ENCODE measurements at places on chromosomes 11 and 22. TPM values are rescaled to one million over a fixed set of nuclear protein-coding genes. Genes with fewer than 3 reads are reported as not detected.
A peak's percentile ranks its signal among the peaks of the same experiment; 100 is the strongest.

DNA sequence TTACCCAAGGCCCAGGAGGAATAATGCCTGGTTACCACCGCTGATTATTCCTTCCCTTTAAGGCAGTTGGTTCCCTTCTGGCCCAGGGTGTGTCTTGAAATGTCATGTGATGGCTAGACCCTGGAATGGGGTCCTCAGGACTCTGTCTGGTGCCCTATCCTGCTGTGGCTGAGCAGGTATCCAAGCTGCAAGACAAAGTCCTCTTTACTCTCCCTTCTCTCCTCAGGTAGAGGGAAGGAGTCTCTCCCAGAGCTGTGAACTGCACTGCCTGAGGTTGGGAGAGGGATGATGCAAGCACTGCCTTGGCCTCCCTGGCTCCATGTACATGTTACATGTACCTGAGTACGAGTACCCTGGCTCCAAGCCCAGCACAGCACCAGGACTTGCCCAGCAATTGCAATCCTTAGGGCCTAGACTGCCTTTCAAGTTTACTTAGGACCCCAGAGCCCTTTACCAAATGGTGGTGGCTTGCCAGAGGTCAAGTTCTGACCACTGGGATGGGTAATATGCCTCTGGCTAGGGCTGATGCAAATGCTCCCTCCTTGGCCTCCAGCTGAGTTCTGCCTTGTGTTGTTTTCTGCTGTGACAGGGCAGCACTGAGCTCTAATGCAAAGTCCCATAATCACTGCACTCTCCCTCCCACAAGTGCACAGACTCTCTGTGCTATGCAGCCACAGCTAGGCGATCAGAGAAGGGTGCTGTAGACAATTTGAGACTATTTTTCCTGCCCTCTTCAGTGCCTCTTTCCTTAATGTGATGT lies 20.7 kb upstream of the AQP11 start:
- no peak overlapping the region for H3K4me3 ChIP-seq
- no peak overlapping the region for H3K27ac ChIP-seq
- peaks cover 4% of the 10 kb centered on the region for H3K4me1 ChIP-seq
- H3K36me3 ChIP-seq = no peaks in the 10 kb centered on the region

GRCh38 chr22:37505565-37505964 lies 13.7 kb downstream of the CARD10 start:
- no peaks in the 10 kb centered on the region for H3K36me3 ChIP-seq
- H3K4me3 ChIP-seq = no peak overlapping the region
- DNase-seq = no peak
- no peaks in the 10 kb centered on the region for H3K27me3 ChIP-seq
- peaks cover 10% of the 10 kb centered on the region for H3K4me1 ChIP-seq

DNA sequence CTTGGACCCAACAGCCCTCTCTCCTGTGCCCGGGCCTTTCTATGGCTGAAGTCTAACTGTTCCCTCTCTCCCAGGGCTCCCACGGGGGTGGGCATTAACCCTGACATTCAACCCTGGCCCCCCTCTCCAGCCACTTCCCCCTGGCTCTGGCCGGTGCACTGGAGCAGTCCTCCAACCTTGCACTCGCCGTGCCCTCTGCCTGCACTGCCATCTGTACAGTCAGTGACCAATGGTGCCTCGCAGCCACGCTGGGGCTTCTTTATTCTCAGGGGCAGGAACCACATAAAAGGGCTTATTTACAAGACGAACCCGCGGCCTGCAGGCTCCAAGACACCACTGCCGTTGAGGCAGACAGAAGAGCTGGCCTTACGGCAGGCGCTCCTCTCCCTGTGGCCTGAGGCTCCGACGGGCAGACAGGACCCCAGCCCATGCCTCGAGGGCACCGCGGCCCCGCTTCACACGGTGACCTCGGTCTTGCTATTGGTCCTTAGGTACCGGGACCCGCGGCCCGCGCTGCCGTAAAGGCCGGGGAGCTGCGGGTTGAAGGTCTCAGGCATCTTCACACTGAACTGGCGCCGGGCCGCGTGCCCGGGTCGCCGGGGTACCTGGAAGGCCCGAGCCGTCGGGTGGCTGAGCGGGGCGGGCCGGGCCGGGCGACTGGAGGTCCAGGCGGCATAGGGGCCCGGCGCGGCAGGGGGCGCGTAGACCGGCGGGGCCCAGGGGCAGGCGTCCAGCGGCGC lies 5.4 kb downstream of the SHISA8 start:
- H3K27ac ChIP-seq = no peak overlapping the region
- no peak overlapping the region for H3K4me3 ChIP-seq
- no peaks in the 10 kb centered on the region for H3K36me3 ChIP-seq
- no peak for DNase-seq
- H3K4me1 ChIP-seq = peaks cover 5% of the 10 kb centered on the region

GRCh38 chr11:22432291-22433093 lies 94.3 kb downstream of the SLC17A6 start:
- peak overlapping the region; percentile 61 for H3K4me3 ChIP-seq
- H3K27ac ChIP-seq = peak overlapping the region; percentile 33
- H3K27me3 ChIP-seq = no peaks in the 10 kb centered on the region
- peaks cover 23% of the 10 kb centered on the region for H3K4me1 ChIP-seq
- no peaks in the 10 kb centered on the region for H3K36me3 ChIP-seq

- peaks cover 13% of the 10 kb centered on the region for H3K4me1 ChIP-seq
- no peaks in the 10 kb centered on the region for H3K36me3 ChIP-seq
Observed at GRCh38 chr22:46023558-46023981, 46.6 kb upstream of the WNT7B start.

DNA sequence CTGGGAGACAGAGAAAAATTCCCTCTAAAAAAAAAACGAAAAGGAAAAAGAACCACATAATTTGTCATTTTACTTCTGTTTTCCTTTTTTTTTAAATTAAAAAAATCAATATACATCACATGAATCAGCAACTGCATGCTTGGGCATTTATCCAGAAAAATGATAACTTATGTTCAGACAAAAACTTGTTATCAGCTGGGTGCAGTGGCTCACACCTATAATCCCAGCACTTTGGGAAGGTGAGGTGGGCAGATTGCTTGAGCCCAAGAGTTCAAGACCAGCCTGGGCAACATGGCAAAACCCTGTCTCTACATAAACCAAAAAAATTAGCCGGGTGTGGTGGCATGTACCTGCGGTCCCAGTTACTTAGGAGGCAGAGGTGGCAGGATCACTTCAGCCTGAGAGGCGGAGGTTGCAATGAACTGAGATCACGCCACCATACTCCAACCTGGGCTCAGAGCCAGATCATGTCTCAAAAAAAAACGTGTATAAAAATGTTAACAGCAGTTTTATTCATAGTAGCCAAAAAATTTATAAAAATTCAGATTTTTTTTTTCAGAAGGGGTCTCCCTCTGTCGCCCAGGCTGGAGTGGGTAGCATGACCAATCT lies 28.5 kb downstream of the AMBRA1 start:
- H3K4me1 ChIP-seq = peaks cover 23% of the 10 kb centered on the region
- no peak for DNase-seq
- H3K27me3 ChIP-seq = no peaks in the 10 kb centered on the region

DNA sequence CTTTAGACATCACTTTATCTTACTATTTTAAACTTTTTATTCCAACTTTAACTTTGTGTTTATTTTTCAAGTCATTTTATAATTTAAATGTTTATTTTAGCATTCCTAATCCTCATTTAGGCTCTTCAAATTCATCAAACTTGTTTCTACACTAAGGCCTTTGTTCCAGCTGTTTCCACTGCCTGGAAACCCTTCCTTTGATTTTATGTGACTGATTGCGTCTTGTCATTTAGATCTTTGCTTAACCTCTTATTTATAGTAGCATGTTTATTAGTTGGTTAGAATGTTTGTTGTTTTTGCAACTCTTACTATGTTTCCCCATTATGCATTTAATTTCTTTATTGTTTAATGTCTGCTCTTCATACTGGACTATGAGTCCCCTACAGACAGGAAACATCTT lies 132.0 kb downstream of the FAM181B start:
- H3K27me3 ChIP-seq = no peaks in the 10 kb centered on the region
- no peak overlapping the region for H3K27ac ChIP-seq
- no peaks in the 10 kb centered on the region for H3K36me3 ChIP-seq
- no peaks in the 10 kb centered on the region for H3K4me1 ChIP-seq

GRCh38 chr11:17918049-17918605 lies 94.7 kb downstream of the SERGEF start:
- no peak overlapping the region for H3K4me3 ChIP-seq
- DNase-seq = no peak
- H3K27ac ChIP-seq = no peak overlapping the region

- H3K4me1 ChIP-seq = 0 out of 2 replicates have a peak, but pooled peaks cover 7% of the 10 kb centered on the region
- no peak for DNase-seq
- H3K27me3 ChIP-seq = no peaks in the 10 kb centered on the region
- H3K27ac ChIP-seq = no peak overlapping the region
- H3K36me3 ChIP-seq = no peaks in the 10 kb centered on the region
Observed at GRCh38 chr11:86374069-86374468, 618 bp upstream of the CCDC81 start.

GRCh38 chr11:92477686-92478085 lies 253.1 kb downstream of the FAT3 start:
- DNase-seq = no peak
- no peak overlapping the region for H3K4me3 ChIP-seq
- H3K4me1 ChIP-seq = no peaks in the 10 kb centered on the region
- H3K36me3 ChIP-seq = no peaks in the 10 kb centered on the region

DNA sequence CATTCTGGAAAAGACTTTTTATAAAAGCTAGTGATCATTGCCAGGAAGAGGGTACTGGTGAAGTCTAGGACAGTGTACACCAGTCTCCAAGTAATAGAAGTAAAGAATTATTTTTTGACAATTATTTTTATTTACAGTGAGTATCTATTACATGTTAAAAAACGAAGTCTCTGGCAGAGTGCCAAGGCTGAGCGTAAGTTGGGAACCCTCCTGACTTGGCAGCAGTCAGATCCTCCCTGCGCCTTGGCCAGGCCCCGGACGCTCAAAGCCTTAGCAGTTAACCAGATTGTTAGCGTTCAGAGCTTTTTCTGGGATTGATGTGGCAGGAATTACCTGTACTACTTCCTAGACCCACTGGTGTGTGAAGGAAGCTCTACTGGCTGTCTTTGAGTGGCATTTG lies 38.1 kb upstream of the CTTN start:
- no peaks in the 10 kb centered on the region for H3K27me3 ChIP-seq
- H3K4me3 ChIP-seq = no peak overlapping the region
- no peaks in the 10 kb centered on the region for H3K4me1 ChIP-seq

GRCh38 chr11:60870276-60870675 lies 2.9 kb downstream of the ZP1 start:
- no peaks in the 10 kb centered on the region for H3K27me3 ChIP-seq
- no peaks in the 10 kb centered on the region for H3K36me3 ChIP-seq
- peaks cover 22% of the 10 kb centered on the region for H3K4me1 ChIP-seq
- no peak overlapping the region for H3K27ac ChIP-seq
- no peak overlapping the region for H3K4me3 ChIP-seq

GRCh38 chr11:76243957-76244285 lies 37.6 kb upstream of the WNT11 start:
- H3K27me3 ChIP-seq = no peaks in the 10 kb centered on the region
- no peak for DNase-seq
- no peaks in the 10 kb centered on the region for H3K36me3 ChIP-seq
- H3K4me1 ChIP-seq = no peaks in the 10 kb centered on the region
- H3K4me3 ChIP-seq = no peak overlapping the region

GRCh38 chr11:2466869-2467694 lies 22.3 kb downstream of the KCNQ1 start:
- H3K36me3 ChIP-seq = no peaks in the 10 kb centered on the region
- no peaks in the 10 kb centered on the region for H3K4me1 ChIP-seq

- no peaks in the 10 kb centered on the region for H3K27me3 ChIP-seq
- H3K4me3 ChIP-seq = no peak overlapping the region
- peaks cover 21% of the 10 kb centered on the region for H3K4me1 ChIP-seq
- no peaks in the 10 kb centered on the region for H3K36me3 ChIP-seq
- H3K27ac ChIP-seq = no peak overlapping the region
Observed at GRCh38 chr11:27349919-27350318, 13.1 kb downstream of the CCDC34 start.

GRCh38 chr11:77547863-77548551 lies 41.7 kb upstream of the AQP11 start:
- H3K27me3 ChIP-seq = no peaks in the 10 kb centered on the region
- H3K36me3 ChIP-seq = no peaks in the 10 kb centered on the region
- no peak overlapping the region for H3K4me3 ChIP-seq
- H3K27ac ChIP-seq = no peak overlapping the region
- H3K4me1 ChIP-seq = no peaks in the 10 kb centered on the region

The SHANK3 gene
- 0.51 TPM for total RNA-seq

The KCNJ11 gene
- not detected for total RNA-seq

The TMEM191C gene
- total RNA-seq = 0.32 TPM

The JOSD1 gene
- total RNA-seq = 47.0 TPM

The APOA4 gene
- not detected for total RNA-seq

The UBE2L3 gene
- 41.9 TPM for total RNA-seq

The ALDH3B2 gene
- total RNA-seq = not detected

The OR2AG1 gene
- total RNA-seq = not detected

The TTC17 gene
- total RNA-seq = 61.7 TPM

The NCAM1 gene
- 1.8 TPM for total RNA-seq

The CLCF1 gene
- 39.1 TPM for total RNA-seq

The CD59 gene
- total RNA-seq = 1,166 TPM

The DGCR6 gene
- 0.86 TPM for total RNA-seq

Measured in GM23248 (cell line).